ELR (cell line): ENCODE measurements at places on chromosomes 16 and 17.

DNA sequence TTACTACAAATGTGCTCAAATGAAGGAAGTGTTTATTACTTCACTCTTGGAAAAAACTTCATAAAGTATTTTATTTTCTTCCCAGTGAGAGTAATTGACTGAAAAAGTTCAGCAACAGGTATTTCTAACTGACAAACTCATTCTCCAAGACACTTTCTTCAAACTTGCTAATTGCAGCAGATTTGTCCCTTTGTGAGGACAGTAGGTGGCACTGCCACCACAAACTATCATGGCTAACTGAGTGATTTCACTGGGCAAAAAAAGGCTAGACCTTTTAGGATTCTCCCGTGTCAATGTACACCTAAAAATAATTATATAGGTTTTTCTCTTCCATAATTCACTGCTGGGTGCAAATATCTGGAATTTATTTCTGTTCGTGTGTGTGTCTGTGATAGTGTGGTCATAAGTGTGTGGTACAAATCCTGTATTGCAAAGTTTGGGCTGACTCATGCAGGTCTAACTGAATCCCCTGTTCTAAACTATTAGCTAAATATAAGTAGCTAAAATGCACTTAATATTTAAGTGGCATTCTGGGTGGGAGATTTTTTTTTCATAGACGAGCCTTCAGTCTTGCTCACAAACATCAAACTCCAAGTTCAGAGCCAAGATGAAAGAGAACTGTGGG lies 3.9 kb downstream of the HS3ST3A1 start:
- DNase-seq = peak; percentile 66

DNA sequence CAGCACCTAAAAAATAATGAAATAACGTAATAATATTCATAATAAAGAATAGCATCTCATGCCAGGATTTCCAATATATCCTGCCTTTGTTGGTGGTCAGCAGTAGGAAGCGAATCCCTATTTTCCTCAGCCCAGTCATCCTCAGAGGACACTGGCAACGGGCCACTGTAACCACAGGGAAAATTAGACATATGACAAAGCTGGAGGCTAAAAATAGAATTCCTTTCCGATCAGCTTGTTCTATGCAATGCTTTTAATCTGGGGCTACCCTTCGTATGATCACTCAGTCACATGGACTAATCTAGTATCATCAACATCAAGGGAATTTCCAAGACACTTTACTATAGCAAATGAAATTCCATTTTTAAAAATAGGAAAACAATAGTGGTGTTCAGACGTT lies 246.9 kb upstream of the KCNJ16 start:
- DNase-seq = peak; percentile 67

GRCh38 chr17:81241648-81242420 lies 2.7 kb downstream of the NDUFAF8 start:
- DNase-seq = peak; percentile 67

- DNase-seq = no peak
Measured at GRCh38 chr16:77684181-77684526, 38.2 kb upstream of the NUDT7 start.

DNA sequence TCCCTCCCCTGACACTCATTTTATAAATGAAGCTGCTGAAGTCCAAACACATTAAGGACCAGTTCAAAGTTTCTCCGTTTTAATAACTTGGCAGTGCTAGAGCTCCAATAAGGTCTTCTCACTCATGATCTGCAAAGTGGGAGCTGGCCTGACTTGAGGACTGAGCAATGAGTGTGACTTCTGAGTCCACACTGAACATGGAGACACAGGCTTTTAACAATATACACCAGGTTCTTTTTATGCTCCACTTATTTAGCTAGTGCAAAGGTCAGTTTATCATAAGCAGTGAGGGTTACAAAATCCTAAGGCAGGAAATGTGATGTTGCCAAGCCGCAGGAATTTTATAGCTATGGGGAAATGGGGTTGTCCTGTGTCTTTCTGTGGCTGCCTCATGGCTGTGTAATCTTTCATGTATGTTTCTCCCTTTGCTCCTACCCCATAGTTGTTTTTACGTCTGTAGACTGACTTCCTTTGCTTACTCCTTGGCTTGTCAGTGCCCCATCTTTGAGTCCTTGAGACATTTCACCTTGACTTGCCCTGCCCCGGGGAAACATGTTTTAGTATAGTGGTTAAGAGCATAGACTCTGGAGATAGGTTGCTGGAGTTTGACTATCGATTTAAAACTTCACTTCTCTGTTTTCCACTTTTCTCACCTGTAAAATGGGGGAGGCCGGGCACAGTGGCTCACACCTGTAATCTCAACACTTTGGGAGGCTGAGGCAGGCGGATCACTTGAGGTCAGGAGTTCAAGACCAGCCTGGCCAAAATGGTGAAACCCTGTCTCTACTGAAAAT lies 12.2 kb upstream of the MMD start:
- peak; percentile 96 for DNase-seq

DNA sequence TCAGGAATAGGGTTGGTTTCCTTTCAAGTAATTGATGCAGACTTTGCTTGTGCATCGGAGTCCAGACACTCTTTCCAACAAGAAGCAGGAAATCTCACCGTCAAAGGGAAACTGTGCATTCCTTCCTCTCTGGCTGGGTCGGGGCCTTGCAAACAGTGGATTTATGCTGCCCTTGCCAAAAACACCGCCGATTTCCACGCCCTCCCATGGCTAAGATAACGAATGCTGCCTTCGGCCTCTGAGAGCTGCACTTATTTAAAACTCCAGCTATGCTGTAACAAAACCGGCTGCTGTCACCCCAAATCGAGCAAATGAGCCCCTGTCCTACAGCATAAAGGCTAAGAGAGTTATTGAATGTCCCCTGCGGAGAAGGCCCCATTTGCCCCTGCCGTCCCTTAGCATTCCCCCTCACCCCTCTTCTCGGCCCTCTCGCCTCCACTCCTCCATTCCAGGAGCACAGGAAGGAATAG lies 275.5 kb upstream of the IRX5 start:
- DNase-seq = no peak

DNA sequence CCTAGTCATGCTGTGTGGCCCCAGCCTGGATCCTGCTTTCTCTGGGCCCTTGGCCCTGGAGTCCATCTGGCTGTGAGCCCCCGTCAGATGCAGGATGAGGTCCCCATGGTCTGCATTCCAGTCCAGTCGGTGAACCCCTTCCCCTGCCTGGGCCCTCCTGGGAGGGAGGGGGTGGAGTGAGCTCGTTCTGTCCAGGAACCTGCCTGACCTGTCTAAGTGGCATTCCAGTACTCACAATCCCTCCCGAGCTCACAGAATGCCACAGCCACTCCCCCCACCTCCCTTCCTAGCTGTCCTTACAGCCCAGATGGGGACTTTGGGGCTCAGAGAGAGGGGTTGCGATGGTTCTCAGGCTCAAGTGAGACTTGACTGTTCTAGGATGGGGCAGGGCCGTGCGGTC lies 15.5 kb downstream of the SPNS2 start:
- DNase-seq = no peak

DNA sequence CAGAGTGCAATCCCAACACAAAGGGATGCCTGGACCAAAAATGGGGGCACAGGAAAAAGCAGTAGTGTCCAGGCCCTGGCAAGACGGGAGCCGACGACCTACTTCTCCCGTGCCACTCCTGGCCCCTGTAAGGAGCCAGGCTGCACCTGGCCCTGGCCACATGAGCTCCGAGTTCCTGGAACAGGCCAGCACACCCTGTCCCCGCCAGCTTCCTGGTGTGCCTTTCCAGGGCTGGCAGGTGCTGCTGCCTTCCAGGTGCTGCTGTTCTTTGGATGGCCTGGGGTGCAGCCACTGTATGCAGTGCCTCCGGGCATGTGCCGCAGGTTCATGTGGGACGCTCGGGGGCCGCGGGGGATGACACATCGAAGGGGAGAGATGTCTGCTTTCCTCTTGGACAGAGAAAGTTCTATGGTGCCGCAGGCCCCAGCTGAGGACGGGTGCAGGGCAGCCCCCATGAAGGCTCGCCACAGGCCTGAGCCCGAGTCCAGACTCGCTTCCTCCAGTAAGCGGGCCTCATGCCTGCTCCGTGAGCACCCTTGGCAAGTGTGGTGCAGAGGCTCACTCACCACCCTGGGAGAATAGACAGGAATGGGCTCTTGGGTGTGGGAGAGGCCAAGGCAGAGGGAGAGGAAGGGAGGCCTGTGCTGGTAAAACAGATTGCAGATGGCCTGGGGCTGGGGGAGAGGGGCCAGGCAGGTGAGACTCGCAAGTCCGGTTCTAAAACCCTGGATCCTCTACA lies 54.7 kb upstream of the FASN start:
- DNase-seq = no peak

DNA sequence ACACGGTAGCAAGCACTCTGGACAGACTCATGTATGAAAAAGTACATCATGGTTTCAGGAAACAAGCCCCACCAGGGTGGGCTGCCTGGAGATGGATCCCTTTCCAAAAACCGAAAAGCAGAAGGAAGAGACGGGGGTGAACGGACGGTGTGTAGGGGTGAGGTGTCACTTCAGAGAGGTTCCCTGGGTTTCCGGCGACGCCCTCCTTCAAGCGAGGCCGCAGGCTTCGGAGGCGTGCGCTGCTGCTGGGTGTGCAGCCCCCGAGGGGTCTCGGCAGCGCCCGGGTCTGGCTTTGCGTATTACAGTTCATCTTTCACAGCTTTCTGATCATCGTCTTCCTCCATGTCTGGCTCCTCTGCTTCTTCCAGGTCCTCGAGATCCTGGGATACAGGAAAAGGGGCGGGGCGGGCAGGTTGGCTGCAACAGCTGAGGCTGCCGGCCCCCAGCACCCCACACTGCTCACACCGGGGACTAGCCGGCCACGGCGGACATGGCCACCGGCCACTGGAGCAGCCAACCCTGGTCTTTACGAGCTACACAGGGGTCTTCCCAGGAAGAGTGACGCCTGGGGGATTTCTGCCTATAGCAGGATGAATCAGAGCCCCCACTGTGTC lies 9.0 kb upstream of the PPP1R27 start:
- no peak for DNase-seq

GRCh38 chr16:69417520-69418199 lies 6.8 kb upstream of the CYB5B start:
- DNase-seq = peak; percentile 72

DNA sequence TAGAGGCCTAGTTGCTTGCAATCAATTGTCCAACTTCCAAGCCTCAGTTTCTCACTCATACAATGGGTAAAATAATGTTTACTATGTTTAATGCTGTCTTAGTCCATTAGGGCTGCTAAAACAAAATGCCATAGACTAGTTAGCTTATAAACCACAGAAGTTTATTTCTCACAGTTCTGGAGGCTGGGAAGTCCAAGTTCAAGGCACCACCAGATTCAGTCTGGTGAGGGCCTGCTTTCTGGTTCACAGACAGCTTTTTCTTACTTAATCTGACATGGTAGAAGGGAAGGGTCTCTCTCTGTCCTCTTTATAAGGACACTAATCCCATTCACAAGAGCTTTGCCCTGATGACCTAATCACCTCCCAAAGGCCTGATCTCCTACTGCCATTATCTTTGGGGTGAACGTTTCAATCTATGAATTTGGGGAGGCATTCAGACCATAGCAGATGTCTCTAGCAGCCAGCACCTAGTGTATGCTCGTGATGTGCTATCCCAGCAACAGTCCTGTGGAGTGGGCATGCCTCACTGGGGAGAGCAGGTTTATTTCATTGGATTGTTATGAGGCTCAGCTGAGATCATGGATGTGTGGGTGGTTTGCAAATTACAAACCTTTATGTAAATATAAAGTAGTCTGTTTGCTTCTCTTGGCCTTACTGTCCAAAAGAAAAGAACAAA lies 25.2 kb downstream of the YPEL2 start:
- no peak for DNase-seq

DNA sequence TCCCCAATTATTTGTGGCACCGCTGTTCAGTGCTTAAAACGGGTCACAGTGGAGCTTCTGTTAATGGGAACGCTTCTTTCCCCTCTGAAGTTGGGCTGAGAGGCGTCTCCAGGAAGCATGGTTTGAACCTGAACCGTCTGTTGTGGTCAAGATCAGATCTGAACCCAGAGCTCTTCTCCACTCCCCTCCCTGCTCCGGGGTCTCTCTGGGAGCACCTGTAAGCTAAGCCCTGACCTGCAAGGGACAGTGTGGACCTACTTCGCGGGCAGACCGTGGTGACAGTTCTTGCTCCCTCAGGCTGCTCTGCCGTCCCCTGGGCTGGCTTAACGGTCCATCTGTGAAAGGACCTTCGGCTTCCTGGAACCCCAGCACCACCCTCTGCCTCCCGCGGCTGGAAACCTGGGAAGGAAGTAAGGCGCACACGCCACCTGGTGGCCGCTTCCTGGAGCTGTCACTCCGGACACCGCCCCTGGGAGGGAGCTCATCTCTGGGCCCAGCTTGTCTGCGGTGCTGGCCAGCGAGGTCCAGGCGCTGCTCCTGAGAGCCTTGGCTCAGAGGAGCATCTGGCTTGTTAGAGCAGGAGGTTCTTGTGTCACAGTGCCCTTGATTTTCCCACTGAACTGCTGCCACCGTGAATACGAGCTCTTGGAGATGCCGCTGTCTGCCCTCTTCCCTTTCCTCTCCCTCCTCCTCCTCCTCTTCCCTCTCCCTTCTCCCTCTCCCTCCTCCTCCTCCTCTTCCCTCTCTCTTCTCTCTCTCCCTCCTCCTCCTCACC lies 518.5 kb upstream of the EEF2KMT start:
- peak; percentile 3 for DNase-seq

DNA sequence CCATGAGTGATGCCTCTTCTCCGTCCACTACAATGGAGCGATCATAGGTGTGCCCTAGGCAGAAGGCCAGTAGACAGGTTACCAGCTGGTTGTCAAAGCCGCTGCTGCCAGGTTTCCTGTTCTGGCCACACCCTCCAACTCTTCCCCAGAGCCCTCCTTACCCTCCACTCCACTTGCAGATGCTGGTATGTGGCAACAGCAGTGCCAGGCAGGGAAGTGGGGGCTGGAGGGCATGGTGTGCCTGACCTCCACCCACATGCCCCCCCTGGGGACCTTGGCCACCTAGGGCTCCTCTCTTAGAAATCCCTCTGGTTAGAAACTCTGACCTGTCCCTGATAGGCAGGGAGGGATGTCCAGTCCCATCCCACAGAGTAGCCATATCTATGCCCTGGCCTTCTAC lies 1.5 kb downstream of the RRAD start:
- DNase-seq = no peak

- no peak for DNase-seq
Measured at GRCh38 chr17:78306913-78307312, 53.0 kb downstream of the SOCS3 start.

DNA sequence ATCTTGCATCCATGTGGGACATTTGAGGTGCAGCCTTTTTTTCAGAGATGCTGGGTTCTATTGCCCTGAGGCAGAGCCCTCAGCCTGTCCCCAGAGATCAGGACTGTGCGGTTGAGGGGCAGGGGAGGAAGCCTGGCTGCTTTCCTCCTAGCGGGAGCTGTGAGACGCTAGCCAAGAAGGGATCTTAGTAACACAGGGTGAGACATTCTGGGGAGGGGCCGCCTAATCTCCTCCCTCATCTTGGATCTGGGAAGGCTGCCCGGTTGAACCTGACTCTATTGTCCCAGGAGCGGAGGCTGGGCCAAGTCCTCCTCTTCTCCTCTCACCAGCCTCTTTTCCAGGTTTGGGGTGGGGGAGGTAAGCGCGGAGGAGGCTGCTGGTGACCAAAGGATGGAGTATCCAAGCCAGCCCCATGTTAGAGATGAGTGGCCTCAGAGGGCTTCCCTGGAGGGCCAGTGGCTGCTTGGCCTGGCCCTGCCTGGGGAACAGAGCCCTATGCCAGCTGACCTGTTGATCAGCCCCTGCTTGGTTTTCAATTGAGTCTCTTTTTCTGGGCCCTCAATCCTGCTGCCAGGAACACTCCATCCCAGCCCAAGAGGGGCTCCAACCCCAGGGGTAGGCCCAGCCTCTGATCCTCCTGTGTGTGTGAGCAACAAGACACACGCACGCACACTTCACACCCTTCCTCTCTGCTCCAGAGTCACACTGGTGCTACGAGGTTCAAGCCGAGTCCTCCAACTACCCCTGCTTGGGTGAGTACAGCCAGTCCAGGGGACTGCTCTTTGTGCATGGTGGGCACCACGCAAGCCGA lies 5.0 kb downstream of the CA4 start:
- DNase-seq = peak; percentile 68
